ENCODE measurements at places on chromosomes 2 and 18. TPM values are rescaled to one million over a fixed set of nuclear protein-coding genes. Genes with fewer than 3 reads are reported as not detected.

DNA sequence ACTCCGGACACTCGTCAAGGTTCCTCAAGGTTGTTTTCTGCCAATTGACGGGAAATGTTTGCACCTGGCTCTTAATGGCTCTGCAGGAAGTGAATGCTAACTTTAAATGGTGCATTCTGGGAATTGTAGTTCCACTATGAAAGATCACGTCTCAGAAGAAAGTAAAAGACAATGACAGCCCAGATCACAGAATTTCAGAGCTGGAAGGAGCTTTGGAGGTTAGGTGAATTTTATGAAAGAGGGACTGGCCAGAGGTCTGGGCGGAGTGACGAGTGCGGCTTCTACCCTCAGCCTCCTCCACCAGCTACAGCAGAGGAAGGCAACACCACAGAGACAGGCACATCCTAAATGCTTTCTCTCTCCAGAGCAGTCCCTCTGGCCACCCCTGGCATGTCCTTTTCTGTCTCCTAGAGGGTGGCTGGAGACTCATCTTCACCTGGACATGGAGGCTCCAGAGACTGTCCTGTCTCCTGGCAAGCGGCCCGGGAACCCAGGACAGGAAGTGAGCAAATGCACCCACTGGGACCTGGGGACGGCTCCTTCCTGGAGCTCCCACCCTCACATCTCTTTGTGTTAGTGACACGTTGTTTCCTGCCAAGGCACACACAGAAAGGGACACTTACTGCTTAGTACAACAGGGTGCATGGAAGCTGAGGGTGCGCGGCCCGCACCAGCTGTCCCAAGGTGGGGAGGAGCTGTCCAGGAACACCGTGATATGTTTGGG is 19.4 kb downstream of the THAP4 start:
- H3K27me3 ChIP-seq, result no peaks in the 10 kb centered on the region
- peaks cover 60% of the 10 kb centered on the region for H3K36me3 ChIP-seq
- peak overlapping the region; percentile 49 for H3K27ac ChIP-seq
- no peak overlapping the region for H3K4me3 ChIP-seq

GRCh38 chr2:122486705-122487415 is 731.4 kb downstream of the TSN start:
- no peak overlapping the region for H3K27ac ChIP-seq
- no peaks in the 10 kb centered on the region for H3K27me3 ChIP-seq
- no peak for DNase-seq
- H3K36me3 ChIP-seq, result peaks cover 4% of the 10 kb centered on the region
- H3K4me1 ChIP-seq, result peaks cover 5% of the 10 kb centered on the region
- no peak overlapping the region for H3K4me3 ChIP-seq

DNA sequence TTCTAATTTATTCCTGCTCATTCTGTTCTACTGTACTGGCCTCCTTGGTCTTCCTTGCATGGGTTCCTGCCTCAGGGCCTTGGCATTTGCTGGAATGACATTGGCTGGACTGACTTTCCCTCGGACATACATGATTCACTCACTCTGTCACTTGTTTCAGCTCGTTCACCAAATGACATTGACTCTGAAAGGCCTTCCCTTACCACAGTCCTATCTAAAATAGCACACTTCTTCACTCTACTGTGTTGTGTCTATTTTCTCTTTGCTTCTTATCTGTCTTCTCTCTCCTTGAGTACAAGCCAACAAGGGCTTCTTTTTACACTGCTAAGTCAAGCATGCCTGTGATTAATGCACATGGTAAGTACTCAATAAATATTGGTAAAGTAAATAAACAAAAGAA is 65.6 kb downstream of the SCG2 start:
- peaks cover 27% of the 10 kb centered on the region for H3K4me1 ChIP-seq
- no peak for DNase-seq
- no peaks in the 10 kb centered on the region for H3K27me3 ChIP-seq
- H3K27ac ChIP-seq, result peak overlapping the region; percentile 17

GRCh38 chr2:134218414-134218813 is 35.5 kb upstream of the MGAT5 start:
- DNase-seq, result no peak
- no peak overlapping the region for H3K27ac ChIP-seq
- H3K4me3 ChIP-seq, result no peak overlapping the region
- peaks cover 18% of the 10 kb centered on the region for H3K4me1 ChIP-seq
- no peaks in the 10 kb centered on the region for H3K27me3 ChIP-seq
- peaks cover 6% of the 10 kb centered on the region for H3K36me3 ChIP-seq

DNA sequence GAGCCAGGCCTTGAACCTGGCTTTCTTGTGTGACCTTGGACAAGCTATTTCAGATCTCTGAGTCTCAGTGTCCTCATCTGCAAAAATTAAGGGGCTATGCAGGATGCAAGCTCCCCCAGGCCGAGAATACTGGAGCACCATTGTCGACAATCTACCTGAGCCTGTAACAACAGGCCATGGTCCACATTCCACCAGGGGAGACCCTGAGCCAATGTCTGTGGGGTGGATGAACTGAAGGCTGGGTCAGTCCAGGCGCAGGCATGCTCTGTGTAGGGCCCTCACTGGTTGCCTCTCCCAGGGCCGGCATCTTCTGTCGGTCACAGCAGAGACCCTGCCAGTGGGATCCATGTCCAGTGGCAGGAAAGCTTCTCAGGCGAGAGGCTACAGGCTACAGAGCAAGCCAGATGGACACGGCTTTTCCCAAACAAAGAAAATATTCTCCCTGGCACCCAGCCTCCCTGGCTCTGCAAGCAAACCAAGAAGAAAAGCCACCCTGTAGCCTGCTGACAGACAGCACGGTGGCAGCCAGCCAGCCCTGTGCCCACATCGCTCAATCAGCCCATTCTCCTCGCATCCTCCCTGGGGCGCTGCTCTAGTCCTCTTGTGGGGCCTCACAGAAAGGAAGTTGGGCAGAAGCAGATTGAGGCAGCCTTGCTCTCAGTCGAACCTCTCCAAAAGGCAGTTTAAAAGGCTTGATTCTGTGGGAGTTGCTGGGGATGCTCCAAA is 48.7 kb upstream of the FZD7 start:
- H3K4me1 ChIP-seq, result no peaks in the 10 kb centered on the region
- no peaks in the 10 kb centered on the region for H3K27me3 ChIP-seq
- DNase-seq, result no peak
- no peak overlapping the region for H3K27ac ChIP-seq
- no peaks in the 10 kb centered on the region for H3K36me3 ChIP-seq

DNA sequence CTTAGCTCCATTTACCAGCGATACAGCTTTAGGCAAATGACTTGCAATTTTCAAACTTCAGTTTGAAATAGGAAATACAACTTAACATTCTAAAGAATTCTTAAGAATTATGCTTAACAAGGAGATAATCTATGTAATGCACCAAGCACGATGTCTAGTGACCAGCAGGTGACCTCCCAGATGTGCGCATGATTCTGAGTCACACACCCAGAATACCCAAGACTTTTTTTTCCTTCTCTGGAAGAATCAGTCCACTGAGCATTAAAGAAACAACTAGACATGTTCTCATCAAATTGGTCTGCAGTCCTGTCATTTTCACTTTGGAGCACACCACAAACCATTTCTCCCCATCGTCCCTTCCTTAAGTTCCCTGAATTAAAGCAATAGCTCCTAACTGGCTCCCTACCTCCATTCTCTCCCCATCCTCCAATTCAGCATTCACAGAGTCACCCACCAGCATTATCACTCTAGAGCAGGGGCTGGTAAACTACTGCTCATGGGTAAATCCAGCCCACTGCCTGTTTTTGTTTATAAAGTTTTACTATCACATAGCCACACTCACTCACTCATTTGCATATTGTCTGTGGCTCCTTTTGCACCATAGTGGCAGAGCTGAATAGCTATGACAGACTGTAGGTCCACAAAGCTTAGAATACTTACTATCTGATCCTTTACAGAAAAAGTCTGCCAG is 13.2 kb downstream of the EVA1A start:
- peaks cover 13% of the 10 kb centered on the region for H3K4me1 ChIP-seq
- no peak for DNase-seq
- no peak overlapping the region for H3K4me3 ChIP-seq
- peak overlapping the region; percentile 70 for H3K27ac ChIP-seq
- H3K36me3 ChIP-seq, result no peaks in the 10 kb centered on the region
- no peaks in the 10 kb centered on the region for H3K27me3 ChIP-seq

DNA sequence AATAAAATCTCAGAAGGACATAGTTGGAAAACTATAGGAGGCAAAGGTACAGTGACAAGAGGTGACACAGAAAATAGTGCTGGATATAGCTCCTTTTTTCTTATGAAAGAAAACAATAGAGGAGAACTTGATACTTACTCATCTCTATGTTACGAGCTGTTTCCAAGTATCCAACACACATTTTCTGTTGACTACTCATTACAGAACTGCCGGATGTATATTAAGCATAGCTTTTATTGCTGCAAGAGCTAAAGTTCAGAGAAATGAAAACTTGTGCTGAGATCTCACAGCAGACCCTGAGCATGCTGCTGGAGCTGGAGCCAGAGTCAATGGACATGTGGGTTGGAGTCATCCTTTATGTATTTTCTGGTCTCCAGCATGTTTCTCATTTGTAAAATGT is 210.0 kb upstream of the NT5C1B start:
- H3K27ac ChIP-seq, result no peak overlapping the region
- H3K27me3 ChIP-seq, result no peaks in the 10 kb centered on the region
- no peaks in the 10 kb centered on the region for H3K4me1 ChIP-seq
- no peaks in the 10 kb centered on the region for H3K36me3 ChIP-seq
- no peak for DNase-seq

GRCh38 chr2:54497763-54498680 is 41.9 kb downstream of the SPTBN1 start:
- H3K4me3 ChIP-seq, result no peak overlapping the region
- H3K27ac ChIP-seq, result no peak overlapping the region
- no peaks in the 10 kb centered on the region for H3K27me3 ChIP-seq
- no peak for DNase-seq
- H3K36me3 ChIP-seq, result no peaks in the 10 kb centered on the region
- no peaks in the 10 kb centered on the region for H3K4me1 ChIP-seq

The CFAP65 gene
- total RNA-seq, result not detected

The SMAD7 gene
- 12.3 TPM for total RNA-seq

The REG3G gene
- total RNA-seq, result not detected

The SOCS6 gene
- total RNA-seq, result 16.9 TPM

The TMEM198 gene
- total RNA-seq, result 6.3 TPM

The CFAP210 gene
- not detected for total RNA-seq

The GPBAR1 gene
- 0.16 TPM for total RNA-seq
